Fibroblast of skin of left biceps (primary cell): ENCODE measurements at places on chromosomes 11 and 22.

GRCh38 chr11:67640021-67640757 lies 626 bp upstream of the TBX10 start:
- no peak for DNase-seq

GRCh38 chr11:29063630-29064361 lies 953.0 kb downstream of the KCNA4 start:
- DNase-seq, result no peak

DNA sequence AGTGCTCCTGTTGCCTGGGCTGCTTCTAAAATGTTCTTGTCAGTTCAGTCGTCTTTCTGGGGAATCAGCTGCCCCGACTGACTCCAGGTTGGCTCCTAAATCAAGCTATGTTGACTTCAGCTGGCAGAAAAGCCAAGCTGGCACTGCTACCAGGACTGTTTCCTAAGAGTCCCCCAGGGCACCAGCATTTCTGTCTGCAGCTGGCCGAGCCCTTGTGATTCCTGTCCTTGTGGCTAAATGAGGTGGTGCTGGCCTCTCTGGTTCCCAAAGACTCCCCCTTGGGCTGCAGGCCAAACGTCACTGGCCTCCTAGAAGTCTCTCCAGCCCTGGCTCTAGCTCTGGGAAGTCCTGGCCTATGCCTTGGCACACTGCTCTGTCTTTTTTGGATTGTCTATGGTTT lies 31.1 kb downstream of the GRAMD1B start:
- no peak for DNase-seq

DNA sequence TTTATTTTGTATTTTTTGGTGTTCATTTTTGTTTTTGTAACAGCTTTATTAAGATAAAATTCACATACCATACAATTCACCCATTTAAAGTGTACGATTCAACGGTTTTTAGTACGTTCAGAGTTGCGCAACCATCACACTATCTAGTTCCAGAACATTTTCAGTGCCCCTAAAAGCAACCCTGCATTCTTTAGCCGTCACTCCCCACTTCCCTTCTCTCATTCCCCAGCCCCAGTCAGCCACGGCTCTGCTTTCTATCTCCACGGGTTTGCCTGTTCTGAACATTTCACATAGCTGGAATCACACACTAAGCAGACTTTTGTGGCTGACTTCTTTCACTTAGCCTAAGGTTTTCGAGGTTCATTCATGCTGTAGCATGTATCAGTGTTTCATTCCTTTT lies 9.6 kb upstream of the KCNQ1OT1 start:
- DNase-seq, result no peak

DNA sequence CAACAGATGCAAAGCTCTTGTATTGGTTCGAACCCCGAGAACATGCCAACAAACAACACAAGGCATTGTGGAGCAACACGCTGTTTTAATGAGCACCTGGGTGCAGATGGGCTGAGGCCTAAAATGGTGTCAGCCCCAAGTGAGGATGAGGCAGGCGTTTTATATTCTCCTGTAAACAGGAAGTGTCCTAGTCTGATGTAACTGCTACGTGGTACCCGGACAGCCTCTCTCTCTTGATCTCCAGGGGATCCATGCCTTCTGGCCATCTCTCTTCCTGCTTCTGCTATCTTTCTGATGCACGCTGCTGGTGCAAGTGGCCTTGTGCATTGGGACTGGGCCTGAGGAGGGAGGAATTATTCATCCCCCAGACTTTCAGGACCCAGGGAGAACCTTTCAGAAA lies 19.4 kb upstream of the VSTM5 start:
- no peak for DNase-seq

GRCh38 chr11:131179836-131180235 lies 190.6 kb upstream of the NTM start:
- no peak for DNase-seq

DNA sequence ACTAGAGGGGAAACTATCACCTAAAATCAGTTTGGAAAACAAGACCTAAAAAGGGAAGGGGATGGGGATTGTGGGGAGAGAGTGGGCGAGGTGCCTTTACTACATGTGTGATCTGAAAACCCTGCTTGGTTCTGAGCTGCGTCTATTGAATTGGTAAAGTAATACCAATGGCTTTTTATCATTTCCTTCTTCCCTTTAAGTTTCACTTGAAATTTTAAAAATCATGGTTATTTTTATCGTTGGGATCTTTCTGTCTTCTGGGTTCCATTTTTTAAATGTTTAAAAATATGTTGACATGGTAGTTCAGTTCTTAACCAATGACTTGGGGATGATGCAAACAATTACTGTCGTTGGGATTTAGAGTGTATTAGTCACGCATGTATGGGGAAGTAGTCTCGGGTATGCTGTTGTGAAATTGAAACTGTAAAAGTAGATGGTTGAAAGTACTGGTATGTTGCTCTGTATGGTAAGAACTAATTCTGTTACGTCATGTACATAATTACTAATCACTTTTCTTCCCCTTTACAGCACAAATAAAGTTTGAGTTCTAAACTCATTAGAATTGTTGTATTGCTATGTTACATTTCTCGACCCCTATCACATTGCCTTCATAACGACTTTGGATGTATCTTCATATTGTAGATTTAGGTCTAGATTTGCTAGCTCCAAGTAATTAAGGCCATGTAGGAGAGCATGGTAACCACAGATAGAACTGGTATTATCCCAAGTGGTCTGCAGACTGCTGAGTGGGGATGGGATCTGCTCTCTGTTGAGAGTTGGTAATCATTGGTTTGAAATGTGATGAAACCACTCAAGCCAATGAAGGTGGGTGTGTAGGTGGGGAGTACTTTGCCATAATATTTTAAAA lies 3.6 kb downstream of the NEAT1 start:
- DNase-seq, result peak; percentile 78

DNA sequence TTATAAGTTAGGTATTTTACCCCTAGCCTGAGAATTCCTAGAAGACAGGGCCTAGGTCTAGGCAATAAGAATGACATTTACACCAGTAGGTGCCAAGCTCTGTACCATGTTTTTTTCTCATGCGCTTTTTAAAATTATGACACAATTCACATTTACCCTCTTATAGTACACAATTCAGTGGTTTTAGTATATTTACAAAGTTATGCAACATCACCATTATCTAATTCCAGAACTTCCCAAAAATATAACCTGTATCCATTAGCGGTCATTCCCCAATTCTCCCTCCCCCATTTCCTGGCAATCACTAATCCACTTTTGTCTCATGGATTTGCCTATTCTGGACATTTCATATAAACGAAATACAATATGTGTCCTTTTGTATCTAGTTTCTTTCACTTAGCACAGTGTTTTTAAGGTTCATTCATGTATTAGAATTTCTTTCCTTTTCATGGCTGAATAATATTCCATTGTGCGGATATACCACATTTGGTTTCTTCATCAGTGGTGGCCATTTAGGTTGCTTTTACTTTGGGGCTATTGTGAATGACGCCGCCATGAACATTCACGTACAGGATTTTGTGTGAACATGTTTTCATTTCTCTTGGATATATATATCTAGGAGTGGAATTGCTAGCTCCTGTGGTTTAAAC lies 92.4 kb downstream of the MICAL2 start:
- no peak for DNase-seq

- DNase-seq, result no peak
These were observed 11.2 kb downstream of the BARX2 start for GRCh38 chr11:129386795-129387397.

- DNase-seq, result peak; percentile 83
These were observed 106.7 kb upstream of the ASPHD2 start for GRCh38 chr22:26322179-26322905.

DNA sequence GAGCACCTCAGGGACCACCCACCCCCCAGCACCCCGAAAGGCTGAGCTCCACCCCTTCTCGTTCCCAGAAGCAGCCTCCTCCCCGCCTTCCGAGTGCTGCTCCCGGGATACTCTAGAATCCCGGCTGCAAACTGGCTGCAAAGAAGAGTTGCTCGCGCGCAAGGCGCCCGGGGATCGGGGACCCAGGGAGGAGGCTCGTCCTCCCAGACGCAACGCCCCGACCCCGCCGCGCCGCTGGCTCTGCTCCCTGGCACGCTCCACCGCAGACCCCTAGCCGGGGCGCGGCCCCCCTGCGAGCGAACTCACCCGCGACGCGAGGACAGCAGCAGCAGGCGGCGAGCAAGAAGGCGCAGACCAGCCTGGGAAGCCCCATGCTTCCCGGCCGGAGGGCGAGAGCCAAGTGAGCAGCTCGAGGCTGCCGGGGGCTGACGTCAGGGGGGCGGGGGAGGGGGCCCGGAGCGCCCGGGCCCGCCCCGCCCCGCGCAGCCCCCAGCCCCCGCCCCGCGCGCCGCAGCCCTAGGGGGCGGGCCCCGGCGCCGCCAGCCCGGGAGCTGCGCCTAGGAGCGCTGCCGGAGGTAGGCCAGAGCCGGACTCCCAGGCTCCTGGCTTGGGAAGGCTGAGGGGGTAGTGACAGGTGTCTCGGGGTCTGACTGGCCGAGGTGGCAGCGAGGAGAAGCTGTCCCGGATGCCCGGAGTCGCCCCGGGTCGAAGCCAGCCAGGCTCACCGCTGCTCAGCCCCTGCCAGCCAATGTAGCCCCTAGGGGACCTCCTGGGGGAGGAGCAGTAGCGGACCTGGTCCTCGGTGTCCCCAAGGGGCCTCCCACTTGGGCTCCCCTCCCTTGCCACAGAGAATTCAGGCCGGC lies at the start of gene MCAM:
Gene MCAM, minus strand, starts transcription at position 402 of the 863 bp plus-strand sequence. Its CDS starts 29 bp downstream, at position 373.
- DNase-seq, result no peak

GRCh38 chr11:130487924-130488815 lies 39.7 kb downstream of the ADAMTS15 start:
- no peak for DNase-seq

GRCh38 chr11:23836981-23837380 lies 659.9 kb upstream of the LUZP2 start:
- peak; percentile 24 for DNase-seq

DNA sequence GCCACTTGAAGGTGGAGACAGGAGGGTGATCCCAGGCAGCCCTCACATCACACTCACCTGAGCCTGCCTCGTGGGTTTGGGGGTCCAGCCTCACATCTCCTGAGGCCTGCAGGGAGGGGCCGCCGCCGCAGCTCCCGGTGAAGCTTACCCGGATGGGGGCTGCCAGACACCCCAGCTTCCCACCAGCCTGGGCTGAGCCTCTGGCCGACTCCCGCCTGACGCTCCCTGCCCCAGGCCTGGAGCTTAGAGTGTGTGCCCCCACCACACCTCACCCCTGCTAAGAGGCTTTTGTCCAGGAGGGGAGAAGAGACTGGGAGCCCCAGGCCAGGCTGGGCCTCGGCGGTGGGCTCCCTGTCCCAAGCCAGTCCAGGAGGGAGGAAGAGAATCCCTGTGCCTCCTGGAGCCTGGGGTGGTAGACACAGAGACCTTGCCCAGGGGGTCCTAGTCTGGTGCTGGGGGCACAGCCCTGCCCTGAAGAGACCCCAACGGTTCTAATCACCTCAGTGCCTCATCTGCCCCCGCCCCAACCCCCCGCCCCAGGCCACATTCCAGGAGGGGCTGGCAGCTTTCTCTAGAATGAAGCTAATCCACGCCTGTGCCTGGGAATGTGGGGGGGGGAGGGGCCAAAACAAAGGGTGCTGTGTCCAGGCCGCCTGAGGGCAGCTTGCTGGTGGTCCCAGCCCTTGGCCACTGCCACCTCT lies at the start of gene SLC16A8:
Gene SLC16A8, minus strand, starts transcription at position 254 of the 701 bp plus-strand sequence. CDS start 1,311 bp downstream, outside the sequence.
- no peak for DNase-seq

- DNase-seq, result no peak
These were observed 6.2 kb upstream of the APLP2 start for GRCh38 chr11:130063451-130063850.

DNA sequence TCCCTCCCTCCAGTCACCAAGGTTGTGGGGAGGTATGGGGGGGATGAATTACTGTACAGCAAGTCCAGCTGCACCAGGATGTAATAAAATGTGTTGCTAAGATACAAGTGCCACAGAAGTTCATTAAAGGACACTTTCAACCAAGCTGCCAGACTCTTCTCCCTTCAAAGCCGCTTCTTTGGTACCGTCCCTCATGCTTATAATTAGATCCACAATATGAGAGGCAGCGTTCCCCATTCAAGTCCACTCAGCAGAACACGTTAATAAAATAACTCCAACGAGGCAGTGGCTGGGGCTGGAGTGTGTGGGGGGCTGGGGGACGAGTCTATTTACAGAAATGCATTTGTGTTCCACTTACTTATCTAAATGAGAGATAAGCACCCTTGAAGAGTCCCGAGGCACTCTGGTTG lies 14.7 kb downstream of the PHF21B start:
- no peak for DNase-seq

GRCh38 chr11:131074573-131074972 lies 158.3 kb upstream of the SNX19 start:
- no peak for DNase-seq

- no peak for DNase-seq
These were observed 67.3 kb upstream of the CREB3L1 start for GRCh38 chr11:46210133-46210636.

DNA sequence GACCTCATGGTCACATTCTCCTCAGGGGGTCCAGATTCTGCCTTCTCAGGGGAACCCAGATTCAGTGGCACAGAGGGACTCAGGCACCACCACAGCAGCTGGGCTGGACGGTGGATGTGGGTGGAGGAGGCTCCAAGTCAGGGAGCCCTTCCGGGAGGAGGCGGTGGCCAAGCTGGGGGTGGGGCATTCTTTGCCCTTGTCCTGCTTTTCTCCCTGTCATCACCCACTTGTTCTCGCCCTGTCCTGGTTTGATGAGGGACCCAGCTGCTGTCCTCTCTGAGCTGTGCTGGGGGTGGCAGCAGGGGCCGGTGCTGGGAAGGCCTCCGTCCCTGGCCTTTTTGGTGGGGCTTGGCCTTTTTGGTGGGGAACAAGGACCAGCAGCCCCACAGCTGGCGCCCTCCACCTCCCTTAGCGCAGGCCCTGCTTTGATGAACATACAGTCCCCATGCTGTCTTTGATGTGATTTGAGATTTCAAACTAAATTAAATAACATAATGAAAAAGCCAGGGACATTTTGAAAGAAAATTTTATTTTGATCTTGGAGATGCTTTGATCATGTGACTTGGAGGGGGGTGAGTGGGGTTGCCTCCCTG lies 1168.2 kb downstream of the BRD1 start:
- DNase-seq, result no peak

DNA sequence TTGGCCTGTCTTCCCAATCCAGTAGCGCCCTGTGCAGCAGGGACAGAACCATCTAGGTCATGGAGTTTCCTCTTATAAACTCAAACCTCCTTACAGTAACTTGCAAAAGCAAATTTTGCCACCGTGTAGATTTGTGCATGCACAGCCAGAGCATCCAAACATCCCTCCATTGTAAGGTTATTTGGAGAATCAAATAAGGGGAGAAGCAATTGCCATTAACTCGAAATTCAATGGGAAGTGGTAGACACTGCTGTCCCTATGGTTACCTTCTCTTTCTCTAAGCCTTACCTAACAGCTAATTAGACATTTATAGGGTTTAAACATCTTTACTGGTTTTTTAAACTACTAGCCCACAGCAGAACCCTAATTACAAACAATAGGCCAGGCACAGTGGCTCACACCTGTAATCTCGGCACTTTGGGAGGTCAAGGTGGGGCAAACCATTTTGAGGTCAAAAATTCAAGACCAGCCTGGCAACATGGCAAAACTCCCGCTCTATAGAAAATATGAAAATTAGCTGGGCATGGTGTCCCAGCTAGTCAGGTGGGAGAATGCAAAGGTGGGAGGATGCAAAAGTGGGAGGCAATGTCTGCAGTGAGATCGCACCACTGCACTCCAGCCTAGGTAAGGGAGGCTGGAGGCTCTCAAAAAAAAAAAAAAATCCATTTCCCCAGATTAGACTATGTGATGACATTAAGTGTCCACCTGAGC lies 6.6 kb downstream of the HSPA8 start:
- no peak for DNase-seq
